Astrocyte of the hippocampus (primary cell): ENCODE measurements at places on chromosomes 6 and 20.

DNA sequence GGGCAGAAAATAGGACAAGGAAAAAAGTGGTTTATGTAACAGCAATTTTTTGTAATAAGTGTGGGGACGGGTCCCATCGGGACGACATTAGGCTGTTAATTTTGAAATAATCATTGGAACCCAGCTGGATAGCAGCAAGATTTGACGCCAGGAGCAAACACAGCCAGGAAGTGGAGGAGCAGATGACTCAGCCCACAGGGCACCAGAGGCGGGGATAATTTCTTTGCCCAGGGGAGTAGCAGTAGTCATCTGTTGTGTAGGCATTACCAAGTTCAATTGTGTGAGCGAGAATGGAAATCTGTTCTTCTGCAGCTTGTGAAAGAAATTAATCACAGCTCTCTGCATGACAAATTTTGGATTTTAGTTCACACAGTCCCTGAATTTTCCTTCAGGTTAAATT, 22.6 kb upstream of the RIN2 start:
- DNase-seq: peak; percentile 81

GRCh38 chr6:75414445-75415021, 79.1 kb downstream of the FILIP1 start:
- DNase-seq: no peak

DNA sequence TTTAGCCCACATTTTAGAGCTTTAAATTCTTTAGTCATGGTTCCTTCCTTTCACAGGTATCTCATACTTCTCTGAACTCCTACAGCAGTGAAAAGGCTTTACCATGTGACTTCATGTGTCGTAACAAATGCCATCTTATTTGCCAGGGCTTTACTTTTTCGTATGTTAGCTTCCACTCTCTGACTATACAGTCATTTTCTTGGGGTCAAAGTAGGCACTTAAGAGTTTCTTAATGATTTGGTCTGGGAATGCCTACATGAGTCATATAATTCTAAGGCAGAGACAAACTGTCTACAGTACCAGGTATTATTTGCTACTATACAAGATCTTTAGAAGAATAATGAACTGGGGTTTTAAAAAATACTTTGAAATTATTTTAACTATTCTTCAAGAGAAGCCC, 15.0 kb downstream of the RAB23 start:
- DNase-seq: peak; percentile 46

DNA sequence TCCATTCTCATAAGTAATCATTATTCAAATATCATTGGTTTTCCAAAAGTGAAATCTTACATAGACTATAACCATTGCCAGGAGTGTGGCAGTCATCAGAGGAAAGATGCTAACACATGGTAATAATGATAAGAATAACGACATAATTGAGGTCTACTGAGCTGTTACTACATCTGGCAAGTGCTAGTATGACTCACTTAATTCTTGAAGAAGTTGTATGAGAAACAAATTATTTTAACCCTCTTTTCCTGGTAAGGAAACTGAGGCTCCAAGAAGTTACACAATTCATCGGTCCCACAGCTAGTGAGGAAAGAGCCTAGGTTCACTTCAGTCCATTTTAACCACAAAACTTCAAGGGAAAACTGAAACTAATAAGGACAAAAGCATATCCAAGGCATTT, 335.6 kb upstream of the BTBD3 start:
- DNase-seq: peak; percentile 5

- no peak for DNase-seq
Observed at GRCh38 chr6:46648869-46649492, 3.6 kb downstream of the CYP39A1 start.

- DNase-seq: peak; percentile 22
Observed at GRCh38 chr6:154127657-154128056, 88.6 kb downstream of the OPRM1 start.

- DNase-seq: no peak
Observed at GRCh38 chr6:31268836-31269235, 3.1 kb downstream of the HLA-C start.

GRCh38 chr6:28010526-28010925, 53.5 kb downstream of the OR2B6 start:
- DNase-seq: no peak

DNA sequence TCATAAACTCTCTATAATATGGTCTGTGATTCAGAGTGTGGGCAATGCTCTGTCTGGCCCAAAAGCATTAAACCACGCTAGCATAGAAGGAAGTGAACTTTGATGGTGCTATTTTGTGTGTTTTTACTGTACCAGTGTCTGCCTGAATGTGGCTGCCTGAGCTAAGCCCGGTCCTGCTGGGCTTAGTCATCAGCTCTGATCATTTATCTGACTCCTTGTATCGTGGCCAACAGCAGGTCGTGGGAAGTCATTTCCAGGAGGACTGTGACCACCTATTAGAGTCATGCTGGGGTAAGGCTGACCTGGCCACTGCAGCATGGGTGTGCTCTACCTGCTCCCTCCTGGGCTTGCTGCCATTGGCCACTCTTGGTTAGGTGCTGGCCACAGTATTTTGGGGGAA, 239.1 kb upstream of the CEP162 start:
- peak; percentile 76 for DNase-seq

GRCh38 chr20:22762576-22763256, 178.3 kb upstream of the FOXA2 start:
- no peak for DNase-seq

DNA sequence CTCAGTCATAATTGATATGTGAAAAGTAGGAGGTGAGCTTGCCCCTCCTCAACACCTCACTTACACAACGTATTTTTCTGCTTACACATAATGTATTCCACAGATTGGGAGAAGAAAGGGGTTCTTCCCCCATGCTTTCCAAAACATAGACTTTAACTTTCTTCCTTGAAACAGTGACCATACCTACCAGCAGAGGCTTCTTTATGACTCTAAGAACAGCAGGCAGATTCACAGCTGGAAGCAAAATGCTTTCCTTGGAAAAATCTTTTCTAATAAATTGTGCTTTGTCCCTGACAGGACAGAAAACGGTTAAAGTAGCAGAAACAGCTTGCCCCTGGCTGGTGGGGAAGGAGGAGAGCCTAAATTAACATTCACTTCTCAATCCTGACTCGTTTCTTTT, 629.1 kb upstream of the IMPG1 start:
- DNase-seq: no peak

DNA sequence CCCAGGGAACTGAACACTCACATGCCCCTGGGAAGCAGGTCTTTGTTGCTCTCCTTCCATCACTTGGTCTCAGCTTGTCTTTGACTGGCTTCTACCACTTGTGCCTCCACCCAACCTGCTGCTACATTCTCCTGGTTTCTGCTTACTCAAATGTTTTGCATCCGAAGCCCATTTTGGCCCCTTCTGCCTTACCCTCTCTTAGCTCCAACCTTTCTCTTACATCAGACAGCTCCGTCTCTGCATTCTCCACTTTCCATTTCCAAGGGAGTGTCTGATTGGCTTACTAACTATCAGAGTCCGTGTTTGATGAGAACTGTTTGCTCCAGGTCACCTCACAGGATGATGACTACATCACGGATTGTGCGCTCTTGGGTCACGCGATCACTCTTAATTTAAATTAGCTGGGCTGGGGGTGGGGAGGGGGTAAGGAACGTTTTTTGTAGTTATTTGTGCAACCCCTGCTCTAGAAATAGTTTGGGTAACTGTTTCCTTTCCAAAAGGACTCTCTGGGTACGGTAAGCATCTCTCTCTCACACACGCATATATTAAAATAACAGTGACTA, 844 bp upstream of the ABRACL start:
- DNase-seq: peak; percentile 52

GRCh38 chr6:102902471-102902870, 1509.0 kb downstream of the GRIK2 start:
- no peak for DNase-seq

DNA sequence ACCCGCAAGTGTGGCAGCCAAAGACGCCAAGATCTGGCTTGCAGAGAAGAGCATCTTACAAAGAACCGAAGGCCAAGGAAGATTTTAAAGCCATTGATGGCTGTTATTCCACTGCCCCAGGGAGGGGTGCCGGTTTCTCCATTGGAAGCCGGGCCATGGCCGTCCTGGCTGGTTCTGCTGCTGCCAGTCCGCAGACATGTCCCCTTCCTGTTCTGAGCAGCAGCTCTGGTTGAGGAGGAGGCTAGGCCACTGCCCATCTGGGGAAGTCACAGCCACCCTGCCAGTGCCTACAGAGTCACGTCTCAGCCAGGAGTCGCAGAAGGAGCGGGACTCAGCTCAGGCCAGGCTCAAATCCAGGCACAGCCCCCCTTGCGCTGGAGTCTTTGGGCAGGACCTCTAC, 42.6 kb upstream of the MRGBP start:
- DNase-seq: no peak

- no peak for DNase-seq
Observed at GRCh38 chr20:33693289-33693688, 7.1 kb upstream of the E2F1 start.

DNA sequence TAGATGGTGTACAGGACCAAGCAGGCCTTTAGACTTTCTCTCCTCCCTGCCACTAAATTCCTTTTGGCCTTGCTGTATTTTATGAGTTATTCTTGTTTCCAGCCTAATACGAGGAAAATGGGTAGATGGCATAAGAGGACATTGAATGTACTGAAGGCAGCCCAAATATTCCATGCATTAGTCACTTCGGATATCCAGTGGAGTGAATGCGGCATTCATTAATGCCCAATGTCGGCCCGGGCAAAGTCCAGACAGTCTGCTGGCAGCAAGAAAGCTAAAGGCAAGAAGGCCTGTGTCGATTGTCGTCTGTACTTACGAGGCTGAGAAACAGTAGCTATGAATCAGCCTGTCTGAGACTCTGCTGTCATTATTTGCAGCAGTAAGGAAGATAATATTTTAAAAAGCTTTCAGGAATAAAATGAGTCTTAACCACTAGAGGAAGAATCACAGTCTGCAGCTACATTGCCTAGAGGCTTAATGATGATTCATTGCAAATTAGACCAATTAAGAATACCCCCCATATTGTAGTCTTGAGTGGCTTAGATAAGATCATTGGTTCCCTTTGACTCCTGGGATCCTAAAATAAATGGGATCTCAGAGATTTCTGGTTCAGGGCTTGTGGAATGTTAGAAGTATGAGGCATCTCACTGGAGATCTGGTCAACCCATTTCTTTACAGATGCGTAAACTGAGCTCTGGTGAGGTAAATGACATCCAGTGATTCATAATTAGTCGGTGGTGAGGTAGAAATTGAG, 534.1 kb upstream of the JAG1 start:
- DNase-seq: peak; percentile 88

DNA sequence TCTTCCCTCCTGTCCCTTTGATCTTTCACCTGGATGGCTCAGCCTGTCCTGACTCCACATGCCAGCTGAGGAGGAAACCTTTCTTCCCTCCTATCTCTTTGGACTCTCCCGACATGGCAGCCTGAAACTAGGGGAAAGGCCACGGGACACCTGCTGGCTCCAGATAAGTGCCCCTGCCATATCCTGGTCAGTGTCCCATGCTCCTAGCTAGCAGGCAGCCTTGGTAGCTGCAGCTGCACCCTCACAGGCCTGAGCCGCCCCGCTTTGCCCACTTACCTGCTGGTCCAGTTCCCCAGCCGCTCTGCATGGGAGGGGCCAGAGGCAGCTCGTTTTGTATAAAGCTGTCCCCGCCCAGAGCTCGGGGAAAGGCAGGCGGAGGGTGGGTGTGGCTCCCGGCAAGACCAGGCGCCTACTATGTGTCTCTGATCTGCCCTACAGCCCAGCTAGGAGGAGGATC, 7.4 kb upstream of the SLC52A3 start:
- DNase-seq: no peak

DNA sequence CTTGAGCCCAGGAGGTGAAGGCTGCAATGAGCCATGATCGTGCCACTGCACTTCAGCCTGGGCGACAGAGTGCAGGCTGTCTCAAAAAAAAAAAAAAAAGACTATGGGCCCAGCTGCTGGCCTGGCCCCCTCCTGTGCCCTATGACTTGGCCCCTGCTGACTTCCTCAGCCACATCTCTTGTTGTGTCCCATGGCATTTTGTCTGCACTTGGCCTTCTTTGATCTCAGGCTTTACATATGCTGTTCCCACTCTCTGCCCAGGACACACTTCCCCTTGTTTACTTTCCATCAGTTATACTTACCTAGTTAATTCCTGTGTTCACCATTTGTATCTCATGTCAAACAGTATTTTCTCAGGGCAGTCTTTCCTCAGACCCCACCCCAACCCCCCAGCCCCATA, 44.5 kb downstream of the RPRD1B start:
- DNase-seq: no peak

- no peak for DNase-seq
Observed at GRCh38 chr6:42281570-42281969, 63.9 kb upstream of the MRPS10 start.

- no peak for DNase-seq
Observed at GRCh38 chr6:33490621-33491020, 36.2 kb downstream of the ZBTB9 start.

GRCh38 chr20:6959900-6960312, 192.4 kb downstream of the BMP2 start:
- no peak for DNase-seq

- no peak for DNase-seq
Observed at GRCh38 chr6:163616452-163616851, 201.9 kb downstream of the QKI start.

DNA sequence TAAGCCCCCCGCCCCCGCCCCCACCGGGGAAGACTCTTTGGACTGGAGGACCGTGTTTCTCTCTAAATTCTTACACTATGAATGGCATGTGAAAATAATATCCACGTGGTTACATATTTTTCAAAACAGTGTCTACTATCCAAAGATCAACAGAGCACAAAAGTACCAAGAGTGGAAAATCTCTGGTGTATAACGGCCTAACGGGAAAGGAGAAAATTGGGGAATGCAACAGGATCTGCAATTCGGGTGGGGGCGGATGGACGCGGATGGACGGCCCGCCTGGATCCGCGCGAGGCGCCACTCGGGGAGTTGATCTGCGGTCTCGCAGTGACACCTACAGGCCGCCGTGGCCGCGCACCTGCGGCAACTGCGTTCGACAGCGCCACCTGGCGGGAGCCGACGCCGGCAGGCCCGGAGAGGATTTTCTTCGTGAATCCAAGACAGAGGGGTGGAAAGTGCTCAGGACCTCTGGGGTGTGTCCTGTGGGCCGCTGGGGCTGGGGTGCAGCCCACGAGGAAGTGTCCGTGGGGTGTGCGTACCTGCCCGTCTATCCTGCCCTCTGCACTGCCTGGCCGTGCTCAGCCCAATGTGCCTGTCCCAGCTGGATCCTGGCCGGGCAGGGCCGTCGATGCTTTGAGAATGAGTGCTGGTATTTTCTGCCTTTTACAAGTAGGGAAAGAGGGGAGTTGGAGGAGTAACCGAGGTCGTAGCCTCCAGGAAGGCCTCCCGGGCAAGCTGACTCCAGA, 18.6 kb downstream of the ANKRD60 start:
- peak; percentile 90 for DNase-seq

DNA sequence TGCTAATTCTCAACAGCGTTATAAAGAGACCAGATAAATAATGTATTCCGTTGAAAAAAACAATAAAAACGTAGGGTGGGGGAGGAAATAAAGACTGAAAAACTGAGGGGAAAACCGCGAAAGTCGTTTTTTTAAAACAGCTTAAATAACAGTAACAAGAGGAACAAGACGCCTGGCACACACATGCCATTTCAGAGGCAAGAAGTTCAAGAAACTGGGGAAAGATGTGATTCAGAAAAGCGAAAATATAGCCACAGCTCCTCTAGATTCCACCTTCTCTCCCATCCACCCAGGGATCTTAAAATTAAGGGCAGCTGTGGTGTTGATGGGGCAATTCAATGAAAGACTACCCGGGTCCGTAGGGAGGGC, 1.3 kb downstream of the EPB41L2 start:
- DNase-seq: peak; percentile 23
